IMR-90 (cell line): ENCODE measurements at places on chromosomes 1 and 21. TPM values are rescaled to one million over a fixed set of nuclear protein-coding genes. Genes with fewer than 3 reads are reported as not detected.

- no peak for DNase-seq
- H3K27ac ChIP-seq: no peak overlapping the region
- no peaks in the 10 kb centered on the region for H3K36me3 ChIP-seq
Observed at GRCh38 chr1:165364568-165365133, 8.1 kb upstream of the LMX1A start.

- no peak overlapping the region for H3K4me3 ChIP-seq
- no peaks in the 10 kb centered on the region for H3K27me3 ChIP-seq
- peak overlapping the region; percentile 91 for H3K27ac ChIP-seq
Observed at GRCh38 chr1:15952317-15953258, 23.3 kb downstream of the ZBTB17 start.

- no peak overlapping the region for H3K4me3 ChIP-seq
- H3K27ac ChIP-seq: no peak overlapping the region
- H3K27me3 ChIP-seq: no peaks in the 10 kb centered on the region
- no peaks in the 10 kb centered on the region for H3K36me3 ChIP-seq
- H3K4me1 ChIP-seq: peaks cover 4% of the 10 kb centered on the region; the same call in 1 of the 2 replicates
- no peak for DNase-seq
Observed at GRCh38 chr1:219773775-219774174, 154.6 kb downstream of the SLC30A10 start.

DNA sequence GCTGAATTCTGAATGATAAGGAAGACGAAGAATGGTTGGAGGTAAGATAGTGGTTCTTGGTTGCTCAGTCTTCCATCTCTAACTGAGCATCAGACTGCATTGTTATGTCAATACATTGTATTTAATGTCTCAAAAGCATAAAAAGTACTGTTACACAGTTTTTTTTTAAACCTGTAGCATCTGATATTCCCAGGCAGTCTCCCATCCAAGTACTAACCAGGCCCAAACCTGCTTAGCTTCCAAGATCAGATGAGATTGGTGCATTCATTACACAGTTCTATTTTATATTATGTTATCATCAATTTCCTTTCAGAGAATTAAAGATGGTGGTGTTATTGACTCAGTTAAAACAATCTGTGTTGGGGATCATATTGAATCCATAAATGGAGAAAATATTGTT, 48.9 kb downstream of the GIPC2 start:
- no peak for DNase-seq
- no peak overlapping the region for H3K27ac ChIP-seq
- no peaks in the 10 kb centered on the region; the same call in 1 of the 2 replicates for H3K4me1 ChIP-seq
- H3K27me3 ChIP-seq: no peaks in the 10 kb centered on the region

DNA sequence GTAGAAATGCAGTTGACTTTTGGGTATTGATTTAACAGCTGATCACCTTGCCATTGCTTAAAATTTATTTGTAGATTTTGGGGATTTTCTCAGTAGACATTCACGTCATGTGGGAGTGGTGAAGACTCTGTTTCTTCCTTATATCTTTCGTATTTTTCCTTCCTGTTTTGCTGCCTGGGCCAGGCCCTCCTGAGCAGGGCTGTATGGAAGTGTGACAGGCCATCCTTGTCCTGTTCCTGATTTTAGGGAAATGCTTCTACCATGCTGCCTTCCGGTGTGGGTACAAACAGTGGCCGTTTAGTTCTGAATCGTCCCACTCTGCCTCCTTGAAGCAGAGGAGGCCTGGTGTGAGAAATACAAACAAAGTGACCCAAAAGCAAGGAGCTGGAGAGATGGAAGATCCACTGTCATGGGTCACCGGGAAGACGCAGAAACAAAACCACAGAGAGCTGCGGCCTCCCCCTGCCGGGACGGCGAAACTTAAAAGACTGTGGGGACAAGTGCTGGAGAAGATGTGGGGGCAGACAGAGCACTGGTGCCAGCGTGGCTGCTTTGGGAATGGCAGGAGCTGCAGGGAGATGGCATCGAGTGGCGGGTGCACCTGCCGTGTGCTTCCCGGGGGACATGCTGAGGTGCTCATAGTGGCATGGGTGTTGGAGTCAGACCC, 7.6 kb downstream of the AGPAT3 start:
- H3K4me3 ChIP-seq: no peak overlapping the region
- no peak overlapping the region for H3K27ac ChIP-seq
- no peaks in the 10 kb centered on the region for H3K27me3 ChIP-seq

GRCh38 chr1:165423136-165423535, 21.8 kb downstream of the RXRG start:
- no peak overlapping the region for H3K4me3 ChIP-seq
- no peaks in the 10 kb centered on the region for H3K36me3 ChIP-seq
- no peak for DNase-seq
- no peak overlapping the region for H3K27ac ChIP-seq
- H3K4me1 ChIP-seq: no peaks in the 10 kb centered on the region
- peaks cover 1% of the 10 kb centered on the region; the same call in 1 of the 2 replicates for H3K27me3 ChIP-seq

GRCh38 chr1:230308039-230308438, 118.1 kb downstream of the PGBD5 start:
- H3K4me1 ChIP-seq: no peaks in the 10 kb centered on the region
- no peak overlapping the region for H3K4me3 ChIP-seq
- H3K36me3 ChIP-seq: no peaks in the 10 kb centered on the region
- peak; percentile 64 for DNase-seq

GRCh38 chr1:31444725-31445448, 31.9 kb downstream of the SERINC2 start:
- peaks cover 27% of the 10 kb centered on the region for H3K27me3 ChIP-seq
- H3K4me3 ChIP-seq: no peak overlapping the region
- no peak overlapping the region for H3K27ac ChIP-seq
- no peaks in the 10 kb centered on the region for H3K36me3 ChIP-seq
- no peak for DNase-seq
- H3K4me1 ChIP-seq: no peaks in the 10 kb centered on the region

- peaks cover 77% of the 10 kb centered on the region for H3K36me3 ChIP-seq
- H3K4me3 ChIP-seq: no peak overlapping the region
- H3K27ac ChIP-seq: peak overlapping the region; percentile 35; the same call in 1 of the 2 replicates
Observed at GRCh38 chr1:19087017-19087736, 122.9 kb downstream of the UBR4 start.

- H3K27me3 ChIP-seq: no peaks in the 10 kb centered on the region
- DNase-seq: no peak
- no peaks in the 10 kb centered on the region for H3K36me3 ChIP-seq
- H3K4me3 ChIP-seq: no peak overlapping the region
Observed at GRCh38 chr1:4171480-4172450, 271.7 kb upstream of the C1orf174 start.

DNA sequence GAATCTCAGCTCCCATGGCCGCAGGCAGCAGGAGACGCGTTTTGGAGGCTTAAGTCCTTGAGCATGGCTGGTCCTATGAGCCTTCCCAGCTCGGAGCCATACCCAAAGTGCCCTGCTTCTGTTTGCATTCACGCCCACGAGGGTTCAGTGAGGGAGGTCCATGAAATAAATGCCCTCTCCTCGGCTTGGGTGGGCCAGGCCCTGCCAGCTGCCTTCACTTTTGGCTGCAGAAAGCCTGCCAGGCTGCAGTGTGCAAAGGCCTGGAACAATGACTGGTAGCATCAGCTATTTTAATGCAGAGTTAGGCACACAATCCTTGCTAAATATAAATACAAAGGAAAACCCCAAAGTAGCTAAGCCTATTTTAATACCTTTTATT, 49.4 kb downstream of the H3-3A start:
- H3K36me3 ChIP-seq: no peaks in the 10 kb centered on the region
- H3K4me1 ChIP-seq: peaks cover 4% of the 10 kb centered on the region; the same call in 1 of the 2 replicates
- no peaks in the 10 kb centered on the region for H3K27me3 ChIP-seq
- no peak for DNase-seq

- no peak overlapping the region for H3K27ac ChIP-seq
- H3K4me3 ChIP-seq: no peak overlapping the region
- no peaks in the 10 kb centered on the region for H3K4me1 ChIP-seq
- no peaks in the 10 kb centered on the region for H3K36me3 ChIP-seq
Observed at GRCh38 chr1:159197561-159198557, 6.8 kb upstream of the ACKR1 start.

GRCh38 chr1:223019256-223019655, 123.8 kb downstream of the TLR5 start:
- H3K4me1 ChIP-seq: no peaks in the 10 kb centered on the region
- DNase-seq: no peak
- H3K36me3 ChIP-seq: no peaks in the 10 kb centered on the region
- no peak overlapping the region for H3K27ac ChIP-seq
- no peak overlapping the region for H3K4me3 ChIP-seq
- H3K27me3 ChIP-seq: peaks cover 3% of the 10 kb centered on the region

DNA sequence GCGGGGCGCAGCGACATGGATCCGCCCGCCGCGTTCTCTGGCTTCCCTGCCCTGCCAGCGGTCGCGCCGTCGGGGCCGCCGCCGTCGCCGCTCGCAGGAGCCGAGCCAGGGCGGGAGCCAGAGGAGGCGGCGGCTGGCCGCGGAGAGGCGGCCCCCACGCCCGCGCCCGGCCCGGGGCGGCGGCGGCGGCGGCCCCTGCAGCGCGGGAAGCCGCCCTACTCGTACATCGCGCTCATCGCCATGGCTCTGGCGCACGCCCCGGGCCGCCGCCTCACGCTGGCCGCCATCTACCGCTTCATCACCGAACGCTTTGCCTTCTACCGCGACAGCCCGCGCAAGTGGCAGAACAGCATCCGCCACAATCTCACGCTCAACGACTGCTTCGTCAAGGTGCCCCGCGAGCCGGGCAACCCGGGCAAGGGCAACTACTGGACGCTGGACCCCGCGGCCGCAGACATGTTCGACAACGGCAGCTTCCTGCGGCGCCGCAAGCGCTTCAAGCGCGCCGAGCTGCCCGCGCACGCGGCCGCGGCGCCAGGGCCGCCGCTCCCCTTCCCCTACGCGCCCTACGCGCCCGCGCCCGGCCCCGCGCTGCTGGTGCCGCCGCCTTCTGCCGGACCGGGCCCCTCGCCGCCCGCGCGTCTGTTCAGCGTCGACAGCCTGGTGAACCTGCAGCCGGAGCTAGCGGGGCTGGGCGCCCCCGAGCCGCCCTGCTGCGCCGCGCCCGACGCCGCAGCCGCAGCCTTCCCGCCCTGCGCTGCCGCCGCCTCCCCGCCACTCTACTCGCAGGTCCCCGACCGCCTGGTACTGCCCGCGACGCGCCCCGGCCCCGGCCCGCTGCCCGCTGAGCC, 459 bp downstream of the FOXE3 start:
- peak overlapping the region; percentile 48 for H3K4me3 ChIP-seq
- no peak for DNase-seq
- H3K27me3 ChIP-seq: peaks cover 47% of the 10 kb centered on the region
- H3K27ac ChIP-seq: no peak overlapping the region
- no peaks in the 10 kb centered on the region for H3K36me3 ChIP-seq

- H3K27ac ChIP-seq: no peak overlapping the region
- H3K27me3 ChIP-seq: no peaks in the 10 kb centered on the region
- DNase-seq: no peak
- H3K4me1 ChIP-seq: no peaks in the 10 kb centered on the region; the same call in 1 of the 2 replicates
- H3K4me3 ChIP-seq: no peak overlapping the region
Observed at GRCh38 chr1:27316860-27317259, 5.1 kb upstream of the TMEM222 start.

GRCh38 chr1:168335500-168335899, 54.8 kb downstream of the TBX19 start:
- H3K27me3 ChIP-seq: peaks cover 4% of the 10 kb centered on the region
- DNase-seq: no peak
- H3K4me3 ChIP-seq: no peak overlapping the region
- H3K27ac ChIP-seq: no peak overlapping the region
- no peaks in the 10 kb centered on the region for H3K36me3 ChIP-seq

DNA sequence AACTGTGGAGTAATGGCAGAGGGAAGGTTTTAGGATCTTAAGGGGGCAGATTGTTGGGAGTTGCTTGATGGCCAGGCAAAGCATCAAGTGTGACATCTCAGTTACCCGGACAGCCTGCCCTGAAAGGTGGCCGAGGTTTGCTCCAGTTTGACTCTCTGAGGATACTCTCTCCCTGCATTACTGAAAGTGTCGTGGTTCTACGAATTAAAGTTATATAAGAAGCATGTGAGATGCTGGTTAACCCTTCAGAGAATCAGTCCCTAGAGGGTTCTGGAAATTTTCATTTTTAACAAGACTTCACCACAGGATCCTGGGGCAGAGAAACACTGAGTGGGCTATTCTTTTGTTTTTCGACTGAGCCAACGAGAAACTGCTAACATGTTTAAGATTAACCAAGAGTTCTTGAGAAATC, 689 bp upstream of the ZNF644 start:
- no peaks in the 10 kb centered on the region for H3K27me3 ChIP-seq
- no peaks in the 10 kb centered on the region for H3K4me1 ChIP-seq
- no peaks in the 10 kb centered on the region for H3K36me3 ChIP-seq
- H3K4me3 ChIP-seq: peak overlapping the region; percentile 65
- DNase-seq: no peak

DNA sequence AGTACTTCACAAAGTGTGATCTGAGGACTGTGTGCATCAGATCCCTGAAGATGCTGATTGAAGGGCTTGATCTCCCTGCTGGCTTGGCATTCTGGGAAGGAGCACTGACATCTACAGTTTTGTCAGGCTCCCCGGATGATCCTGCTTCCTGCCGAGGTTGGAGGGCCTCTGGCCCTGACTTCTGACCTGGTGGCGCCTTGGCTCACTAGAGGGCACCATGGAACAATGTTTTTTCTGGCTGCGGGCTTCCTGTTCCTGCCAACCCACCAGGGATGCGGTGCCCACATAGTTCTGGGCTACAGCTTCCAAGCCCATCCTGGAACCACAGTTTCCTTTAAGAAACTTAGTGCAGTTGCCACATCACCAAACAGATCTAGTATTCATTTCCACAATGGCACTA, 38.8 kb upstream of the RASAL2 start:
- DNase-seq: no peak
- H3K27me3 ChIP-seq: no peaks in the 10 kb centered on the region
- H3K4me1 ChIP-seq: peaks cover 13% of the 10 kb centered on the region
- H3K4me3 ChIP-seq: no peak overlapping the region
- H3K27ac ChIP-seq: no peak overlapping the region

DNA sequence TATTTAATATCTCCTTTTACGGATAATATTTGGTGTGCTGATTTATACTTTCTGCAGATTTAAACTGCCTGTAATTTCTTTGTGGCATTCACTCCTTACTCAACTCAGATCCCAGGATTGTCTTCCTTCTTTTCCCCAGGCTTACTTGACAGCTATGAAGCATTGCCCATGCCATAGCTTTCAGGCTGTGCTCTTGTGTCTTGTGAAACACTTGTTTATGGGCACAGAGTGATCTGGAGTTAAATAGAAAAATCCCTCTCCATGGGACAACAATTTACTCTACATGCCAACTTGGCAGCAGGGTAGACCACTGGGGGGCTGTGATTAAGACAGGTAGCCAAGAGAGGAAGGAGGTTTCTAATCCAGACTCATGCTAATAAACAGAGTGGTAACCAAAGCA, 57.4 kb downstream of the PPP1R12B start:
- no peaks in the 10 kb centered on the region for H3K27me3 ChIP-seq
- no peak overlapping the region for H3K4me3 ChIP-seq
- H3K27ac ChIP-seq: no peak overlapping the region
- peaks cover 5% of the 10 kb centered on the region for H3K4me1 ChIP-seq

The TEX38 gene
- not detected in 2 replicates for total RNA-seq

The CENPF gene
- total RNA-seq: 51.8 and 80.0 TPM in 2 replicates

The CCNL2 gene
- total RNA-seq: 53.9 and 61.1 TPM in 2 replicates

The FCRL4 gene
- not detected in 2 replicates for total RNA-seq

The CRTC2 gene
- 1.9 and 2.7 TPM in 2 replicates for total RNA-seq

The GCSAML gene
- total RNA-seq: not detected in 2 replicates

The PYHIN1 gene
- total RNA-seq: not detected in 2 replicates

The OR6N1 gene
- total RNA-seq: not detected in 2 replicates
